ENCODE measurements at places on chromosomes 13 and 19.
A peak's percentile ranks its signal among the peaks of the same experiment; 100 is the strongest.

DNA sequence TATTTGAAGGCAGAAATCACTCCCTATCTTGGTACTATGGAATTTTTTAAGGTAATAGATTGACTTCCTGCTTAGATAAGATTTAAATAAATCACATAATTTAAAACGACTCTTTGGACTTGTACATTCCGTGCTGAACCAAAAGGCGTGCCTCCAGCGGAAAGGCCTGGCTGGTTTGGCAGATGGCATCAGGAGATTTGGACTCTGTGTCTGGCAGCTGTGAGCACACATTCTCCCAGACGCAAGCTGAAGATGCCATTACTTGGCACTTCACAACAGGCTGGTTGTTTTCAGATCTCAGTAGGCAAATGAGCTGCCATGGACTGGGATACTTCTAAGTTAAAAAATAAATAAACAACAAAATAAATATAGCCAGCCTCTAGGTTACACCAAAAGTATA is 104.5 kb upstream of the SLC15A1 start:
- DNase-seq, result no peak

- no peak for DNase-seq
Measured at GRCh38 chr13:49690133-49690994, 922 bp downstream of the EBPL start.

- DNase-seq, result no peak
Measured at GRCh38 chr19:18626906-18627305, 9.9 kb upstream of the KLHL26 start.

GRCh38 chr19:41351339-41352245 is 2.1 kb downstream of the TGFB1 start:
- DNase-seq, result peak; percentile 80

DNA sequence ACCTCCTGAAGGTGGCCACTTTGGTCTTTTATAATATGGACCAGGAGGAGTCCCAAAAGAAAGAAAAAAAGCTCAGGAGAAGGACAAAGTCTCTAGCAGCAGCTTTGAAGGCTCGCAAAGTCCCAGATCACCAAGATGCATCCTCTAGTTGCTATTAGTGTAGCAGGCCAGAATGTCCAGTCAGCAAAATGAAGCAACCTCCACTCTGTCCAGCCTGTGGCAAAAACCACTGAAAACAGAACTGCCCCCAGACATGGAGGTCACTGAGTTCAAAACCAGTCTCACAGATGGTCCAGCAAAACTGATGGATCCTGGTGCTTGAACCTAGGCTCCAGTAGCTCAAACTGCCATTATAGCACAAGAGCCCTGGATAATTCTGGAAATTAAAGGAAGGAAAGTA is 10.4 kb downstream of the LILRB4 start:
- no peak for DNase-seq

GRCh38 chr19:13297023-13297422 is 146.8 kb downstream of the IER2 start:
- DNase-seq, result no peak

- DNase-seq, result no peak
Measured at GRCh38 chr19:29897466-29897865, 44.6 kb upstream of the URI1 start.

DNA sequence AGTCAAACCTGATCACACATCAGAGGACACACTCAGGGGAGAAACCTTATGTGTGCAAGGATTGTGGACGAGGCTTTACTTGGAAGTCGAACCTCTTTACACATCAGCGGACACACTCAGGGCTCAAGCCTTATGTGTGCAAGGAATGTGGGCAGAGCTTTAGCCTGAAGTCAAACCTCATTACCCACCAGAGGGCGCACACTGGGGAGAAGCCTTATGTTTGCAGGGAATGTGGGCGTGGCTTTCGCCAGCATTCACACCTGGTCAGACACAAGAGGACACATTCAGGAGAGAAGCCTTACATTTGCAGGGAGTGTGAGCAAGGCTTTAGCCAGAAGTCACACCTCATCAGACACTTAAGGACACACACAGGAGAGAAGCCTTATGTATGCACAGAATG is 8.2 kb upstream of the ZNF527 start:
- DNase-seq, result no peak

Data from activated CD8-positive, alpha-beta memory T cell treated with anti-CD3 and anti-CD28 coated beads for 4 hours (primary cell).